Stimulated activated CD4-positive, alpha-beta T cell treated with anti-CD3 and anti-CD28 coated beads, Interleukin-1b, Interleukin-23, amount 100 ng/mL, for 1 hour (primary cell): ENCODE measurements at places on chromosomes 13 and 19.

DNA sequence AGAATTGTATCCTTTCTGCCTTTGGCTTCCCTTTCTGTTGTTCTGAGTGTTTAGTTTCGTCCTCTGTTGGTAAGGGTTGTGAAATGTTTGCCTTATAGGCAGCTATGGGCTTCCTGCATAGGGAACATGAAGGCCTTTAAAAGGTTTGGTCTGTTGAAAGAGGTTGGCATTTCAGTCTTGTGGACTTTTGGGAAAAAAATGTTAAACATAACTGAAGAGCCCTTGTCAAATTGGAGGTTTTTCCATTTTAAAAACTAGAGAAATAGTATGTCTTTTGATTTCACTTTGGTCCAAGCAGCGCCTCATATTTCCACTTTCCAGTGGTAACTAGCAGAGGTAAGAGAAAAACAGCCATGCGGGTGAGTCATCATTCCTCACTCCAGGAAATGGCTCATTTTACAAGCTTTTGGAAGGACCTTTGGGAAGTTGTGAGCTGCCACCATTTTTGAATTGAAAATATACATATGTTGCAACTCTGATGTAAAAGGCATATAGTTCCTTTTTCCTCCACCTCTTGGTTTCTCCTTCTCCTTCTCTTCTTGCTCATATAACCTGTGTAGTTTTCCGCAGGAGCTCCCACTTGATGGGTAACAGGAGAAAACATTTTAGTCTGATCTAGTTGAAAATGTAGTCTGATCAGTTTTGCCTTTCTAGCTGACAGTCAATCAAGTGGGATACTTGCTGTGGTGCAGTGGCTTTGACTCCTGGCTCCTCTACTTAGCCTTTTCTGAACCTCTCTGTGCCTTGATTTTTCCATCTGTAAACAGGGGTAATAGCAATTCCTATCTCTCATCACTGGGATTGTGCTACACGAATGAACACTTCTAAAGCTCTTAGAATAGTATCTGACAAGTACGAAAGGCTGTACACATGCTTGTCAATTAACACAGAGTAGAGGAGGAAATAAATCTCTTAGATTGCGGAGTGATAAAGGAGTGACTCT is 23.0 kb downstream of the GPC6 start:
- no peak for DNase-seq

- no peak for DNase-seq
These were observed 2.0 kb downstream of the SPRY2 start for GRCh38 chr13:80338781-80339562.

- no peak for DNase-seq
These were observed 27.5 kb downstream of the VRK3 start for GRCh38 chr19:49997709-49998108.

- no peak for DNase-seq
These were observed 49.8 kb downstream of the ELF1 start for GRCh38 chr13:40969169-40969901.

DNA sequence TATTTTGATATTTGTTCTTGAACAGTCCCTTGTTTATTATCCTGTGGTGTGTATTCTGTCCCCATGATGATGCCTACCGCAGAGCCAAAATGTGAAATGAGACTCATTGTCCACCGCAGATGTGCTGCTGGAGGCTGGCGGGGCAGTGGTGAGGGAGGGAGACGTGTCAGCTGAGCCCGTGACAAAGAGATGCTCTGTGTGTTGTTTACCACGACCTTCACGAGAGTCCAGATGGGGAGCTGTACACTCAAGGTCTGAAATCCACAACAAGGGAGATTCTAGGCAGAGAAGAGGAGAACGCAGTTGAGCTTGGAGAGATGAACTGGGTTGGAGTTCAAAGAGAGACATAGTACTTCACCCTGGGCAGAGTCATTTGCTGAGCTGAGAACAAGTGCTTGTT is 20.8 kb upstream of the AMER2 start:
- DNase-seq: no peak

DNA sequence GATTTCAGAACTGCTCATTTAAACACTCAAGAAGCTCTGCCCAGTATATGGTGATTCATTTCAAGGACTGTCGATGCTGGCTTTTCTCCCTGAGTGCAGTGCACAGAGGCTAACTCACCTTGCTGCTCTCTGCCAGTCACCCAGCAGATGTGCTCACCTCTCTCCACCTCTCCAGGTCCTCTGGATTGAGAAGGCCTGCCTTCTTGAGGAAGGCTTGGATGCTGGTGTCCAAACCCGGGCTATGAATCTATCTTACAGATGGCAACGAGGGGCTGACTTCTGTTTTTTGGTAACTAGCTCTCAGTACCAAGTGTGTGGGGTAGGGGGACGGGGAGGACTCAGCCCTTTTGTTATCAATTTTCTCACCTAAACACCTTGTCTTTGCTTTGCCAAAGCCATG is 47.6 kb downstream of the TEX29 start:
- no peak for DNase-seq

GRCh38 chr13:36414461-36414860 is 17.8 kb upstream of the CCNA1 start:
- DNase-seq: no peak

DNA sequence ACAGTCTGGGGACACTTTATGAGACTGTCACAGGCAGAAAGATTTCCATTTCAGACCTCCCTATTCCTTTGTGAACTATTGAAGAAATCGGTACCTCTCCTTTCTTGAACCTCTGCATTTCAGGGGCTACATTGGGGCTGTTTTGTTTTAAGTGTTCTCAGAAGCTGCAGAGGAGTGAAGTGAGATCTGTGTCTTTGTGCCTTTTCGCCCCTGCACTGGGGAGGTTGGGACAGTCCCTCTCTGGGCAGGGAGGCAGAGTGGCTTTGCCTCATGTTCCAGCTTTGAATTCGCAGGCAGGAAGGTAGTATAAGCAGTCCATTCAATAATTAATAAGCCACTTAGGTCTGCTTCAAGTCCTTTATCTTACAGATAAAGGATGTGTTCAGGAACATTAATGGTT is 9.5 kb upstream of the AMER2 start:
- DNase-seq: no peak

DNA sequence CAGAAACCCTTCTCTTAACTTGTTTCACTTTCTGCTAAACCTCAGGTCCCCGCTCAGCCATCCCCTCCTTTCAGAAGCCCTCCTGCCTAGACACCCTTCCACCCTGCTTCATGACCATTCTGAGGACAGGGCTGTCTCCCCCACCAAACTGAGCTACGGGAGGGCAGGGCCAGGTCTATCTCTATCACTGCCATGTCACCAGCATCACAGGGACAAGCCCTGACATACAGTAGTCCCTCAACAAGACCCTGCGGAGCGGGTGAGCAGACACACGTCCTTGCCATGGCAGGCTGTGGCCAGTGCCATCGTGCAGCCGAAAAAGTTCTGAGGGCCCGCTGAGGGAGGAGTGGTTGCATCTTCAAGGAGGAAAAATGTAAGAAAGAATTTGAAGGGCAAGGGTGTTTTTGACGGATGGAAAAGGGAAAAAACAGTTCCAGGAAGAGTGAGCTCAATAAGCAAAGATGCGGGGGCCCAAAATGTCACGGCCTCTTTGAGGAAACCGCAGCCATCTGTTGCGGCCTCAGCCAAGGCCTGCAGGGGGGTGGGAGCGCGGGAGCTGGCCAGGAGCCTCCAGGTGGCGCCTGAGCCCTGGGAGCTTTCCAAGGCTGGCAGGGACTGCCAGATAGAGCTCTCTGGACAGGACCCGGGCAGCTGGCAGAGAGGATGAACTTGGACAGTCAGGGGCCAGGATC is 8.1 kb downstream of the PTGIR start:
- no peak for DNase-seq

GRCh38 chr19:56476651-56477428 is at the start of gene ZNF667:
Gene ZNF667 (minus strand): TSS chr19:56477345. CDS start chr19:56462370, 14,975 bp downstream.
- DNase-seq: no peak

DNA sequence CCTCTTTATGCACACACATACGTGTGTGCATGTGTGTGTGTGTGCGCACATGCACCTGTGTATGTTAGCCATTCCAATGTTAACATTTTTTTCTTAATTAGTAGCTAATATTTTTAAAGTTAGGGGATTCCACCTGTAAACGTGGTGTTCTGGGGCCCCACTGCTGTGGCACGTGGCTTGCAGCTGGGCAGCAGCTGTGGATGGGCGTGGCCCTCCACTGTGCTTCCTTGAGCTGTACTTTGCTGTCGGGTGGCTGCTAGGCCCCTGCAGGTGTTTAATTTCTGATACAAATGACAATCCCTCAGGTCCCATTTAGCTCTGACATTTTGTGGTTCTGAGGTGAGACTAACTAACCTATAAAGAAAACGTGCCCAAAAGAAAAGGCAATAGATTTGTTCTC is 58.9 kb upstream of the GJB6 start:
- DNase-seq: no peak

DNA sequence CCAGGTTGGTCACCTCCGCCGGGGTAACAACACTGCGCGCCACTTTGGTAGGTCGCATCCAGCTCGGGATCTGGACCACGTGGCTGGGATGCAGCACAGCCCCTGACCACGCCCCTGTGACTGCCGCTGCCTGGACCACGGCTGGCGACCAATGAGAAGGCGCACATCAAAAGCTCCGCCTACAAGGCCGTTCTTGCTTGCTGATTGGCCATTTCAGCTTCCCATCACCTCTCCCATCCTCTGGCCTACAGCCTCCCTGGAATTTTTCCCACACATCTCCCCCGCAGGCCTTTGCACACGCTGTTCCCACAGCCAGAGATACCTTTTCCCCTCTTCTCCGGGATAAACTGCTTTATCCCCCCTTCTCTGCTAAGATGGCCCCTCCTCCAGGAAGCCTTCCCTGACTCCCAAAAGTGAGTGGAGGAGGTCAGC is 12.5 kb upstream of the MAP1S start:
- DNase-seq: no peak

DNA sequence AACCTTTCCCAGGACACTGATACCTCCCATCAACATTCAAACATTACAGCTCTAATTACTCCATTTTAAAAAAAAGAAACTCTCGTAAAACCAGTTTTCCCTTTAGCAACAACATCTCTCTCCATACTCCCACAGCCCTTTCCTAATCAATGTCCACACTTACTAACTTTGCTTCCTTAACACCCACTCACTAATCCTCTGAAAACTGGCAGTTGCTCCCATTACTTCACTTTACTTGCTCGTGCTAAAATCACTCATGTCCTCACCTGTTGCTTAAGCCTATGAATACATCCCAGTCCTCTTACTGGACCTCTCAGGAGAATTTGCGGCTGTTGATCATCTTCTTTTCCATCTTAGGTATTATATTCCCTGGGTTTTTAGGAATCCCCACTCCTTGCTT is 44.8 kb downstream of the RBM26 start:
- DNase-seq: no peak

GRCh38 chr19:55464662-55465054 is at the start of gene C19orf85:
Gene C19orf85 (minus strand): TSS chr19:55464751. CDS start chr19:55464554, 197 bp downstream.
- no peak for DNase-seq

DNA sequence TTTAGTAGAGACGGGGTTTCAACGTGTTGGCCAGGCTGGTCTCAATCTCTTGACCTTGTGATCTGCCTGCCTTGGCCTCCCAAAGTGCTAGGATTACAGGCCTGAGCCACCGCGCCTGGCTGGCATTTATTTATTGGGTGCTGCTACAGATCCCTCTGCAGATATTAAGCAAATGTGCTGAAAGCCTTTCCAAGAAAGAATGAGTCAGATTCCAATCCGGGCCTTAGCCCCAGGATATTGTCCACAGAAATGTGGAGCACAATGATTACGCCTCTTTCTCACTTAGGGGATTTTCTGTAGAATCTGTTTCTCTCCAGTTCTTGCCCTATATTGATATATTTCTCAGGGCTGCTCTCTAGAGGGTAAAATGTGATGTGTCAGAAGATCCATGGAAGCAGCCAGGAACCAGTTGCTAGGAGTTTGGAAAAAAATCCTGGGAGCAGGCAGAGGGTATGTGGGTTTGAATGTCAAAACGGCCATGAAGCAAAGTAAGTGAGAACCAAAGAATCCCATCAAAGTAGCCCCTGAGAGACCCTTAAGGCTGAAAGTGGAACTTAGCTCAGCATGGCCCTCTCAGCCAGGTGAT is 24.8 kb upstream of the IGFL4 start:
- DNase-seq: no peak

DNA sequence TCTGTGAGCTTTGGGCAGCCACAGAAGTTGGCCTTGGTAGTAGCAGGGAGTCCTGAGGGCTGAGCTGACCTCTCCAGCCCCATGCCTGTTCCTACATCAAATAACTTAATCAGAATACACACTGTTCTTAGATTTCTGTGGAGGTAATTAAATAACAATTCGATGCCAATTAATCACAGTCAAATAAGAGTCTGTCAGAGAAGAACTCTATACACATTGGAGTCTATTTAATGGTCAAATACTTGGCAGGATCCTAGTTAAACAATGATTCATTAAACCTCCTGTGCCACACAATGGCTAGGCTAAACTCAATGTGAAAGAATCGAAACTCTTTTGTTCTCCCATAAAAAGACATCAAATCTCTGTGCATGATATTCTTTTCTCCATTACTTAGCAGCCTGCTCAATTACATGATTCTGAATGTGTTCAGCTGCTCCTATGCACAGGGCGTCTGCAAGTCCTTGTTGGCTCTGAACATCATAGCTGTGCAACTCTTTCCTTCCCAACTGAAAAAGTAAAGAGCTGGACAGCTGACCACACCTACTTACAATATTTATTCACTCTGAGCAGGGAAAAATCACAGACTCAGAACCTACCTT is 173.1 kb downstream of the ABCC4 start:
- DNase-seq: no peak

- no peak for DNase-seq
These were observed 1.2 kb downstream of the POLR2I start for GRCh38 chr19:36113425-36113824.

DNA sequence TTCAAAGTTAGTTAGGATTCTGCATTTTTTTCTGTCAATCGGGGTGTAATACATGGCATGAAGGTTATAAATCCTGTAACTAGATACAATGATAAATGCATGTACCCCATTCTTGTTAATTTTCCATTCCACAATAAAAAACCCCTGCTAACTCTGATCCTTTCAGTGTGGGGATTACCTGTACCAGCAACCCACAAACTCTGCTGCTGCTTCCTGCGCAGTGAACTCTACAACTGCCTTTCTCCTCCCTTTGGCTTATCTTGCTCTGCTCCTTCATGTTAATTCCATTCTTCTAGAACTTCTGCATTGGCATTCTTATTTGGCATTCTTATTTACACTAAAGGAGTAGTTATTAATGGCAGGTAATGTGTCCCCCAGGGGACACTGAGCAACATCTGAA is 273.1 kb downstream of the KLF12 start:
- no peak for DNase-seq
